ENCODE measurements at places on chromosomes 7 and 10.

DNA sequence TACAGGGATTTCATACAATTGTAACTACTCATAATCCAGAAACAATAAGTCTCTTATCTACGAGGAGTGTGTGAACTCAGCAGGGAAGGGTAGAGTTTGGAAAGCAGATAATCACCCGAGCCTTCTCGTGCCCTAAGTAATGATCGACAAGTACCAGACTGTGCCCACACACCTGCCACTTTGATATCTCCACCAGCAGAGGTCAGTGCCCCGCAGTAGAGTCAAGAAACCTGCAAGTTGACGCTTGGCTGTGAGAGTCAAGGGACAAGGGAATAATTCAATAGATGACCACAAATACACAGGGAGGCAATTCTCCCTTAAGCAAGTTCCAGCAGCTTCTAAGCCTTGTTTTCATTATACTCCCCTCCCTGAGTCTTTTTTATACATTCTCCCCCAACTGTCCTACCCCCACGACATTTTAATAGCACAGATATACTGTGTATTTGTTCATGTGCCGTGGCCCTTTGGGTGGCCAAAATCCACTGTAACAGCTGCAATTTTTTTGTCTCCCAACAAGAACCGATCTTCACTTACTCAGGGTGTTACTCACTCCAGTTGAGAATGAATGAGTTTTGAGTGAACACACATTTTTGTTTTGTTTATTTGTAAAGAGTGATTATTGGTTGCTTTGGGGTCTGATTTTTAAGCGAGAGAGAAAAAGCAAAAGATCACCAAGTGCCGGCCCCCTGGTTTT, 106.9 kb upstream of the RHEB start:
- no peak for DNase-seq

- no peak for DNase-seq
These were observed 44.0 kb upstream of the CRTAC1 start for GRCh38 chr10:98074315-98074911.

- DNase-seq = no peak
These were observed 87.2 kb downstream of the WIPF3 start for GRCh38 chr7:29893351-29893965.

GRCh38 chr7:114929570-114929969, 7.7 kb downstream of the MDFIC start:
- no peak for DNase-seq

GRCh38 chr7:4713183-4713784, 31.2 kb downstream of the FOXK1 start:
- DNase-seq = no peak

DNA sequence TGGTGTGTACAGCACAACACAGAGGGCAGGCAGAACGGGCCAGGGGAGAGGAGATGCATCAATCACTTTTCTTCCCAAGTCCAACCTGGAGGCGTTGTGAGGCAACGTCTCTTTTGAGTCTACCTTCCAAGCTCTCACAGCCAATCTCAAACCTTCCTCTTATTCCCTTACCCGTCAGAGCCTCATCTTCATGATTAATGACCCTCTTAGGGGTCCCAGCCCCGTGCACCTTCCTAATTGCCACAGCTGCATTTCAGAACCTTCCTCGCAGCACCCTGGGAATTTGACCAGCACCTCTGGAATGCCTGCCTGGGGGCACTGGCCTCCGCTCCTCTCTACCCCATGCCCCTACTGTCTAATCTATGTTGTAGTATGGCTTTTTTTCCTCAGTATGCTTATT, 169.3 kb upstream of the PRR15 start:
- DNase-seq = no peak

GRCh38 chr7:52410032-52410431, 625.4 kb upstream of the POM121L12 start:
- DNase-seq = no peak

- DNase-seq = no peak
These were observed 3.1 kb downstream of the GAD2 start for GRCh38 chr10:26219676-26220075.

GRCh38 chr10:33803248-33803647, 468.8 kb upstream of the NRP1 start:
- DNase-seq = no peak

DNA sequence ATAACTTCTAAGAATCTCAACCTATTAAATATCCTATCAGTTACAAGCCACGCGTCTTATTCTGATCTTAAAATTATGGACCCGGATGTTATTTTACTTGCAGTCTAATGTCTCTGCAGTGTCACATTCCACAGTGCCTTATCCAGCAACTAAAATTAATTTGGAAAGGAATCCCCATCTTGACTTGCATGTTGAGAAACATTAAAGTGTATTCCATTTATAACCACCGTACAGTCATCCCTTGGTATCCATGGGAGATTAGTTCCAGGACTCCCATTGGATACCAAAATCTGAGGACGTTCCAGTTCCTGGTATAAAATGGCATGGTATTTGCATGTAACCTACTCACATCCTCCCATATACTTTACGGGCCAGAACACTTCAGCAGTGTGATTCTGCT, 194.7 kb downstream of the ARHGAP21 start:
- no peak for DNase-seq

DNA sequence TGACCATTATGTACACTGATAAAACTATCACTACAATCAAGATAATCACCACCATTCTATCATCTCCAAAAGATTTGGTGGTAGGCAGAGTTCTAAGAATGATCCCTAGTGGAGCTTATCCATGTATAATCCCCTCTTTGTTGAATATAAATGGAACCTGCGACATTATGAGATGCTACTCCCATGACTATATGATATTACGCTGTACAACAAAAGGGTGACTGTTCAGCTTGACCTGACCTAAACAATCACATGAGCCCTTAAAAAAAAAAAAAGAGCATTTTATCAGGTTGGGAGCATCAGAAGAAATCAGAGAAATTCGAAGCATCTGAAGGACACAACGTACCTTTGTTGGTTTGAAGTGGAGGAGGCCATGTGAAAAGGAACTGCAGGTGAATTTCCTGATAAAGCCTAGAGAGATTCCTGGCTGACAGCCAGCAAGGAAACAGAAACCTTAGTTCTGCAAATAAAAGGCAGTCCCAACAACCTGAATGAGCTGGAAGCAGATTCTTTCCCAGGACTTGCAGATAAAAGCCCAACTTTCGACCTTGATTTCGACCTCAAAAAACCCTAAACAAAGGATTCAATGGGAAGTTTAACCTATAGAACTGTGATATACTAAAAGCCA, 270.7 kb downstream of the ADRA2A start:
- no peak for DNase-seq

- no peak for DNase-seq
These were observed 45.6 kb upstream of the SUN1 start for GRCh38 chr7:786472-787255.

DNA sequence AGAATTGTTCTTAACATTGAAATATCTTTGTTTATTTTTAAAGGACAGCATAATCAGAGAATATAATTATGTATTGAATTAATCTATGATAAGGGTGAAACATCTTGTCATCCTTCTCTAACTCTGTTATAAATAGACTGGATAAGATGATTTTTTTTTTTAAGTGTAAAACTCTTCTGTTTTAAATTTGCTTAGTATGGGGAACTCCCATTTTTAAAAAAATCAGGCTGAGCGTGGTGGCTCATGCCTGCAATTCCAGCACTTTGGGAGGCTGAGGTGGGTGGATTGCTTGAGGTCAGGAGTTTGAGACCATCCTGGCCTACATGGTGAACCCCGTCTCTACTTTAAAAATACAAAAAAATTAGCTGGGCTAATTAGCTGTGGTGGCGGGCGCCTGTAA, 9.4 kb upstream of the HERC4 start:
- no peak for DNase-seq

- DNase-seq = no peak
These were observed 262.2 kb upstream of the CELF2 start for GRCh38 chr10:10755490-10755889.

- no peak for DNase-seq
These were observed 1.3 kb downstream of the BHLHA15 start for GRCh38 chr7:98212532-98213041.

DNA sequence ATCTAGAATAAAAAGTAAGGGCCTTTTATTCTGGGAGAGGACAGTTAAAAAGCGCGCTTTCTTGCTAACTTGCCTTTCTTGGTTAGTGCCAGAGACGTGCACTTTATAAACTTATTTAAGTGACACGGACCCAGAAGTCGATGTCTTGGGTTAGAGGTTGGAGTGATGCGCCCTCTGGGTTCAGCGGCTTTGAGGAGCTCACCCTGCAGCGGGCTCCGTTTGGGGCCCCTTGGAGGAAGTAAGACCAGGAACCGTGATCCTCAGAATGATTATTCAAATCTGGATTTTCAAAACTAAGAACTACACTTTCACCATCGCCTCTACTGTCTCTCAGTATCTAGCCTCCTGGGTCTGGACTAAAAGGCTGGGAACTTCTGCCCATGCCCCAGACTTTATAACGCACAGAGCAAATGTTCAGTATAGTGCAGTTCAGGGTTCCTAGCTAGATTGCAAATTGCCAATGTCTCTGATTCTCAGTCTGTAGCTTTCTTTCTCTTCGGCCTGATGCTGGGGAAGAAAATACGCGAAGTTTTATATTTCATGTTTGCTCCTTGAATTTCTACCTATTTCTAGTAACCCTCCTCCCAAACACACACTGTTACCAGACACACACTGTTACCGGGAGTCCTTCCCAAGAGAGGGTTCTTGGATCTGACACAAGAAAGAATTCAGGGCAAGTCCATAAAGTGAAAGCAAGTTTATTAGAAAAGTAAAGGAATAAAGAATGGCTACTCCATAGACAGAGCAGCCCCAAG, 18.6 kb upstream of the SMO start:
- DNase-seq = no peak

DNA sequence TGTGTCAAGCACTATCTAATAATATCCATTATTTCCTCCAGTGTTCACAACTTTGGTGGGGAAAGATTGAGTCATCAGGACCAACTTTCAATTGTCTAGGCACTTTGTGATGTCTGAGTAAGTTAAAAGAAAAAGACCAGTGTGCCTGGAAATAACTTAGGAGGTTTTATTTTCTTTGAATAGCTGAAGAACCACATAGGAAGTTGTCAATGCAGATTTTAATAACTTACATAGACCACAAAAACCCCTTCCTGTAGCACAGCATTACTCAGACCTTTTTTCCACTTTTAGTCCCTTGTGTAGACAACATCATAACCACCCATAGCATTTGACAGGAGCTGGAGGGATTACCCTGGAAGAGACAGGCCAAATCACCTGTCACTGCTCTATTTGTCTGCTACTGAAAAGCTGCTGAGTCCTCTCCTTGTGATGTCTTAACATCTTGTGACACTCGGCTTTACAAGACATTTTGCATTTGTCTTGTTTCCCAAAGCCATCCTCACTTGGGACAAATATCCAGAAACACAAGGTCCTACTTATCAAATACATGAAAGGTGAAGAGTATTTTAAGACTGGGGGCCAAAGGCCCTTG, 241.5 kb upstream of the PTER start:
- no peak for DNase-seq

- DNase-seq = no peak
These were observed 37.0 kb upstream of the CCSER2 start for GRCh38 chr10:84291384-84291783.

DNA sequence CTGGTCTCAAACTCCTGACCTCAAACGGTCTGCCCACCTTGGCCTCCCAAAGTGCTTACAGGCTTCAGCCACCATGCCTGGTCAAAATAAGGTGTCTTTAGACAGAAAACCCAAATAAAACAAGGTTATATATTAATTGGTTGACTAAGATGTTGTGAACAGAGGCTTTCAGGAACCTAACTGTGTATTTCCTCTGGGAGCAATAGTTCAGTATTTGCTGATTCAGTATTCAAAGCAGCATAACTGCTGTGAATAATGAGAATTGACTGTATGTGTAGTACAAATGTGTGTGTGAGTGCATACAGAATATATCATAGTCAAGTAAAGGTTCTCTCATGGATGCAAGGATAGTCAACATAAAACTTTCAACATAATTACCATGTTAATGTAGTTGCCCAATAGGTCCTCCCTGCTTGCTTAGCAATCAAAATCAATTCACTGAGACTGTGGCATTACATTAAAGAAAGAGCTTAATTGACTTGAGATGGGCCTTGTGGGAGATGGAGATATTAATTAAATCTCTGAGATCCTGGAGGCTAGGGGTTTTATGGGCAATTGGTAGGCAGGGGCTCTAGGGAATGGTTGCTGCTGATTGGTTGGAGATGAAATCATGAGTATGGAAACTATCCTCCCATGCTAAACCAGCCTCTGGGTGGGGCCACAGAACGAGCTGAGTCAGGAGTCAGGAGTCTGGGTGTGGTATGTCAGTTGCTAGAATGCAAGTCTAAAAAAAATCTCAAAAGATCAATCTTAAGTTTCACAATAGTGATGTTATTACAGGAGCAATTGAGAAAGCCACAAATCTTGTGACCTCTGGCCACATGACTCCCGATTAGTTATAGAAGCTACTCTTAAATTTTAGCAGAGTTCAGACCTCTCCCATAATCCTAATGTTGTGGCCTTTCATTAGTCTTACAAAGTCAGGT, 162.7 kb downstream of the AKR1D1 start:
- DNase-seq = no peak

GRCh38 chr7:42074076-42074475, 162.9 kb downstream of the GLI3 start:
- no peak for DNase-seq

DNA sequence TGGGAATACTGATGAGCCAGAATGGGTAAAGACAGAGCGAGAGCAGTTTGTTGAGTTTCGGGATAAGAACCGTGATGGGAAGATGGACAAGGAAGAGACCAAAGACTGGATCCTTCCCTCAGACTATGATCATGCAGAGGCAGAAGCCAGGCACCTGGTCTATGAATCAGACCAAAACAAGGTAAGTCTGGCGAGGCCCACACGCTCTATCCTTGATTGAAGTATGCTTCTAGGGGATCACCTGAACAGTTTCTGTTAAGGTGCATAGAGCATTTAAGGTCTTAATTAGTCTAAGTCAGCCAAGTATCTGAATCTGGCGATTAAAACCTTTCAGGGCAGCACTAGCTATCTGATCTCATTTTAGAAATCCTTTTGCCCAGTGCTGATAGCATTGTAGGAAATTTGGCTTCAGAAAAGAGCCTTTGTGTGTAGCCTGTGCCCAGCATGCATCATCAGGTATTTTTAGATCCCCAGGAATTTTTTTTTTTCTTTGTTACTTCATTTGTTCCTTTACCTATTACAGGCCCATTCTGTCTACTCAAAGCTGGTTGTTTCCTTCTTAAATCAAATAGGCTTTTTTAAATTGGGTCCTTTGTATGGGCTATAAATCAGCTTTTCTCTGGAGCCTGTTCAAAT, 8.0 kb downstream of the OPN1SW start:
- no peak for DNase-seq

DNA sequence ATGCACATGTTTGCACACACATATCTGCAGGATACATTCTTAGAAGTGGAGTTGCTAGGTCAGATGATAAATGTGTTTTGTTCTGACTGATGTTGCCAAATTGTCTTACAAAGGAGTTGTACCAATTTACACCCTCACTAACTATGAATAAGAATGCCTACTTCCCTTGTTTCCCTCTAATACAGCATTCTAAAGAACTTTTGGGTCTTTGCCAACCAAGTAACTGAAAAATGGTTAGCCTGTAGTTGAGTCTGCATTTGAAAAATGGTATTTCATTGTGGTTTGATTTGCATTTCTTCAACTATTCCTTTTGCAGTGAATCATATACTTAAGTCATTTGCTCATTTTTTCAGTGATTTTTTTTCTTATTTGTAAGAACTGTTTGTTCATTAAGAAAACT, 48.4 kb downstream of the TMEM26 start:
- no peak for DNase-seq
